ENCODE measurements at places on chromosomes 6 and 20.

DNA sequence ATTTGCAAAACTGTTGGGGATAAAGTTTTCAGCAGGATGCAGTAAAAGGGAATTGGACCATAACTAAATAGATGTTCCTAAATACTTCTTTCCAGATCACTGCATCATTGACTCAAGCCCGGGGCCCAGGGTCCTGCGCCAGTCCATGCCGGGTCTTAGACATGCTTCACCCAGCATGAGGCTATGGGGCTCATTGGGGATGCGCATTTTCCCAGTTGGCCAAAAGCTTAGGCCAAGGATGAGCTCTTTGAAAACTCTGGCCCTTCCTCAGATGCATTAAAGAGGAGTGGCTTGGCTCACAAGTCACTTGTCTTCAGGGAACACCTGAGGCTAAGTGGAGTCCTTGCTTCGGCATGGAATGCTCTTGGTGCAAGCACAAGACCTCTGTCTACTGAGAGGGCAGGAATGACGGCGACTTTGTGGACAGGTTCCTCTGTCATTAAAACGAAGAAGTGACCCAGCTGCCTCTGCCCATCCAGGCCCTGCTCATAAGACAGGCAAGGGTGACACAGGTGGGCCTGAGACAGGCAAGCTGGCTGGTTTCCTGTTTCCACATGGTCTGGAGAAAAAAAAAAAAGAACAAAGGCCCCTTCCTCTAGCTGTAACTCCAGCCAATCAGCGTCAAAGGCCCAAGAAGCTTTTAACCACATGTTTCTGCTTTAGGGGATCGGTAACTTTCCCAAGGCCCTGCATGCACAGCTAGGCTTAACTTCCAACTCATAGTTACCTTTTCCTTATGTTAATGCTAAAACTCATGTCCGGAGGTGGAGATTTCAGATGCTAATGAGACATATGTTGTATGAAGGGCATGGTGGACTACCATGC lies 81.4 kb upstream of the CDH4 start:
- DNase-seq: no peak

DNA sequence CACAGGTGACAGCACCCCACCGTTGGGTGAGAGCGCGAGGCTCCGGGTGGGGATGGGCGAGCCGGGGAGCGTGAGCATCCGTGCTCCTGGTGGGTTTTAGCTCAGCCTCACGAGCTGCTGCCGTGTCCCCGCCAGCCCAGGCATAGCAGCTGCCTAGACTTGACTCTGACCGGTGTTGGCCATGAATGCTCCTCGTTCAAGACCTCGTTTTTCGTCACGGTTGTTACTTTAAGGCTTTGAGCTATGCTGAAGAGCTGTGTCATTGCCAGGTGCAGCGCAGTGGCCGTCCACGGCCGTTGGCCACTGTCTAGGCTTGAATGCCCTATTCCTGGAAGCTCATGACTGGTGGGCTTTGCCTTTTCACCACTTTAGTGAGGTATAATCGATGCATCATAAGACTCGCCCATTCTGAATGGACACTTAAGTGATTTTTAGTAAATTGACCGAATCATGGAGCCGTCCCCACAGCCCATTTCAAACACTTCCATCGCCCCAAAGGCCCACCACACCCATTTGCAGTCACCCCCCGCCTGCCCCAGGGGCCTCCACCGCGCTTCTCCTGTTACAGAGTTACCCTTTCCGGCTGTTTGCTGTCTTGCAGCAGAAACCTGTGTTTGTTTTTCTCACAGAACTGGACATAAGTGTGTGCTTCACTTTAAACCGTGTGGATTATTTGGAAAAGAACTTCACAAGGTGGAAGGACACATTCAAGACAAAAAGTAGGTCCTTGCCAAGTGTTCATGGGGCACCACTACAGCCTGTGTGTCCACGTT lies 21.4 kb upstream of the ADRM1 start:
- no peak for DNase-seq

- no peak for DNase-seq
These were observed 48.2 kb downstream of the RBM38 start for GRCh38 chr20:57439432-57439831.

GRCh38 chr20:21557241-21558020 lies 43.6 kb upstream of the NKX2-2 start:
- DNase-seq: no peak

DNA sequence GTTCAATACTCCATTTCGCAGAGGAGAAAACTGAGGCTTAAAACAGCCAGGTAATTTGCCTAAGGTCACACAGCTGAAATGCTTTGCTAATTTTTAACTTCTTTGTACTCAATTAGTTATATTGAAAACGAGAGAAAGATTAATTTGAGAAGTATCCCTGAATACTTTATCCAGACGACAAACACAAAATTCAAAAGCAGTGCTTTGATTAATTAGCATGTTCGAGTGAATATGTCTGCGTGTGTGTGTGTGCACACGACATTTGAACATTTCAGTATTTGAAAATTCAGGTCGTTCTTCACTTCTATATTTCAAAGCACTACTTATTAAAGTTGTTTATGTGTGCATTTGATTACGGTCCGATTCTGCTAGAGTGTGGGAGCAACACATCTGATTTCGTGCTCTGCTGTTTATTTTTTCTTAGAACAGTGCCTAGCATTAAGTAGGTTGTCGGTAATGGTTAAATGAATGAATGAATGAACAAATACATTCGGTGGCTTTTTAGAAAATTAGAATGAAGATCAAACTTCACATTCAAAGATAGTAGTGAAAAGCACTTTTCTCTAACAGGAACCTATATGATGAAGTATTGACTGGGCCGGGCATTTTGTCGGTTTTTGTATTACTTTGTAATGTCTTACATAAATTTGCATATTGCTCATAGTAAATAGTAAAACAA lies 36.9 kb upstream of the SYNCRIP start:
- no peak for DNase-seq

GRCh38 chr6:169618526-169619490 lies 83.0 kb downstream of the WDR27 start:
- DNase-seq: no peak

- DNase-seq: no peak
These were observed 566.4 kb upstream of the MAN1A1 start for GRCh38 chr6:119915971-119916370.

DNA sequence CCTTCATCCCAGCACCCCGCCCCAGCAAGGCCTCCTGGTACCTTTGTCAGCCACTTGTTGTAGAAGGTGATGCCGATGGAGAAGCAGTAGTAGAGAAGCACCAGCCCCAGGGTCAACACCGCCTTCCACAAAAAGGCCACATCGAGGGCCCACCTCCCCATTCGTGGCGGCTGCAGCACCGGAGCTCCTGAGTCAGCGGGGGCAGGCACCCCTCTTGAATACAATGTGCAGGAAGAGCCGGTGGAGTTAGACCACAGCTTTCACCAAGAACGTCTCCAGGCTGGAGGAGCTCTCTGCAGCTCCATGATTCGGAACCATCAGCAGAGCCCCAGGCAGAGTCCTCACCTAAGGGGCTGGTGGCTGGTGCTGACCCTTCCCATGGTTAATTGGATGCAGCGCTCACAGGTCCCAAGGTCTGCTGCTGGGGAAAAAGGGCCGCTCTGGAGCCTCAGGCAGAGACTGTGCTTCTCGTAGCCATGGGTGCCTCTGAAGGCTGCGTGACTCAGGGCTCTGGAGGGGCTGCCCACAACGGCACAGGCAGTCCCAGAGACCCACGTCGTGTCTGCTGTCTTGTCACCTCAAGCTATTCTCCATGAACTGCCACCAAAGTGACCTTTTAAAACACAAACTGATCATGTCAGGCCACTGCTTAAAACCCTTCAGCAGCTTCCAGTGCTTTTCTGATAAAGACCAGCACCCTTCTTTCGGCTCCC lies 47.9 kb downstream of the ELMO2 start:
- no peak for DNase-seq

DNA sequence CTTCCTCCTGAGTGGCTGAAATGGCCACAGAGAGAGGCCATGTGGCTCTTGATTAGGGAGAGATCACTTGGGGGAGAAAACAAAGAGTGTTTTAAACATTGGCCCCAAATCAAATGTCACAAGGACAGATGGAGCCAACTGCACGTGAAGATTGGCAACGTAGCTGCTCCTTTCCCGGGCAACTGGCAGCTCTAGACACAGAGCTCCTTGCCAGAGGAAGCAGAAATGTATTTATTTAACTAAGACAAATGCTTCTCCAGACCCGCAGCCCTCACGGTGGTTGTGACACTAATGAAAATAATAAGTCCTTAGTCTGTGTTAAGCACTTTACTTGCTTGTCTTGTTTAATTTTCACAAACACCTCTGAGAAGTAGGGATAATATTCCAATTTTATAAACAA lies 49.6 kb upstream of the DSN1 start:
- DNase-seq: no peak

DNA sequence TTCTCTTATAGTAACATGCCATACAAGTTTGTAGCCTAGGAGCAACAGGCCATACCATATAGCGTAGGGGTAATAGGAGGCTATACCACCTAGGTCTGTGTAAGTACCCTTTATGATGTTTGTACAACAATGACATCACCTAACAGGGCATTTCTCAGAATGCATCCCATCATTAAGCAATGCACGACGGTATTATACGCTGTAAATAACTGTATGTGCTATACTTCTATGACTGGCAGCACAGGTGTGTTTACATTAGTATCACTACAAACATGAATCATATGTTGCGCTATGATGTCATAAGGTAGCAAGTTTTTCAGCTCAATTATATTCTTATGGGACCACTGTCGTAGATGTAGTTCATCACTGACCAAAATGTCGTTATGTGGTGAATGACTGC lies 31.0 kb downstream of the ADNP start:
- no peak for DNase-seq

DNA sequence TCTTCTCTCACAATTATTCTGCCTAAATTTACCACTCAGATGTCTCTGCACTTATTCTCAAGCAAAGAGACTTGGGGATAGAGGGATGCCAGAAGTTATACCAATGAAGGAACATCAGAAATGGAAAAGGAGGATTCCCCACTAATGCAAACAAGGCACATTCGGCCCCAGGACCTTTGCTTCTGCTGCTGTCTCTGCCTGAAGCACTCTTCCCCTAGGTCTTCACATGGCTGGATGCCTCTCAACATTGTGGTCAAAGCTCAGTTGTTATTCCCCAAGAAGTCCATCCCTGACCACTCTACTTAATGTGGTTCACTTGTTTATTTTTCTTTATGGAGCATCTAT lies 508.7 kb downstream of the DOK5 start:
- no peak for DNase-seq

DNA sequence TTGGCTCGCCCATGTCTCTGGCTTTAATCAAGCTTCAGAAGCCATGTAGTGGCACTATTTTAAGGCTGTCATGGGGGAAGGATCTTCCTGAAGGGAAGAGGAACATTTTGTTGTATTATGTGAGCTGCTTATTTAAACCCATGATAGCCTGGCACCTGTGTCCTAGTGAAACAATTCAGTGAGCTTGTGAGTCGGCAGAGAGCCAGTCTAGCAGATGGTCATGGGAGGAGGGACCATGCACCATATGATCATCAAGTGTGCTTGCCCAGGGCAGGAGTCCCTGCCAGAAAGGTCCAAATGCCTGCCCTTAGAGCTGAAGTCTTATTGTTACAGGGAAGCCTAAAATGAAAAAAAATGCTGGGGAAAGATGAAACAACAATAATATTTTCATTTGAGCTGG lies 132.9 kb downstream of the PRDM13 start:
- DNase-seq: no peak

DNA sequence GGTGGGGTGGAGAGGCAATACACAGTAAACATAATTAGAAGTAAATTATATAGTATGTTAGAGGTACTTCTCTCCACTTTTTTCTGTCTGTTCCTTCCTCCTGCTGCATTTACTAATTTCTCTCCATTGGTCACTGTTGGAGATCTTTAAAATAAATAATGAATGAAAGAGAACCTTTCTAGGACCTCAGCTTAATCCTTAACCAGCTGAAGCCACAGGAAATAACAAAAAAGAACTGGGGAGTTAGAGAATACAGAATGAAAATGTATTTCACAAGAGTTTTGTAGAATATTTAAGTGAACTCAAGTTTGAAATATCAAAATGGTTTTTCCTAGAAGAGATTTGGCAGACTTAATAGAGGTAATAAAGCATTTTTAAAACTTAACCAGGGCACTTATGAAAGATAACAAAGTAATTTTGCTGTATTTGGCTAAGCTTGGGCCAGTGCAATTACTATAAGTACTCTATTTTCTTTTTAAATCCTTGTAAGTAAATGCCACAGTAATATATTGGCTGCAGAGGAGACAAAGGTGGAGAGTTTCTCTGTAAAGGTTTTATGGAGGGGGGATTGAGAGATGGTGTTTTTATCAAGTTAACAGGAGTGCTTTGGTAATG lies 405.0 kb downstream of the CDKAL1 start:
- DNase-seq: no peak

- no peak for DNase-seq
These were observed 14.6 kb upstream of the MEI4 start for GRCh38 chr6:77638129-77638830.

- DNase-seq: no peak
These were observed 258.5 kb downstream of the KIF16B start for GRCh38 chr20:16314748-16315159.

- DNase-seq: no peak
These were observed 142.7 kb downstream of the ARID1B start for GRCh38 chr6:156919814-156920369.

GRCh38 chr6:109039795-109040194 lies 54.9 kb downstream of the SESN1 start:
- no peak for DNase-seq

- DNase-seq: no peak
These were observed 111.2 kb downstream of the TAF4 start for GRCh38 chr20:61954276-61955021.

GRCh38 chr20:44461142-44461802 lies 14.4 kb upstream of the TTPAL start:
- DNase-seq: no peak

GRCh38 chr6:101608703-101609102 lies 215.2 kb downstream of the GRIK2 start:
- no peak for DNase-seq

- DNase-seq: no peak
These were observed 142.2 kb downstream of the NFATC2 start for GRCh38 chr20:51400051-51400926.

GRCh38 chr6:42093582-42094329 lies 43.4 kb downstream of the TAF8 start:
- DNase-seq: no peak

DNA sequence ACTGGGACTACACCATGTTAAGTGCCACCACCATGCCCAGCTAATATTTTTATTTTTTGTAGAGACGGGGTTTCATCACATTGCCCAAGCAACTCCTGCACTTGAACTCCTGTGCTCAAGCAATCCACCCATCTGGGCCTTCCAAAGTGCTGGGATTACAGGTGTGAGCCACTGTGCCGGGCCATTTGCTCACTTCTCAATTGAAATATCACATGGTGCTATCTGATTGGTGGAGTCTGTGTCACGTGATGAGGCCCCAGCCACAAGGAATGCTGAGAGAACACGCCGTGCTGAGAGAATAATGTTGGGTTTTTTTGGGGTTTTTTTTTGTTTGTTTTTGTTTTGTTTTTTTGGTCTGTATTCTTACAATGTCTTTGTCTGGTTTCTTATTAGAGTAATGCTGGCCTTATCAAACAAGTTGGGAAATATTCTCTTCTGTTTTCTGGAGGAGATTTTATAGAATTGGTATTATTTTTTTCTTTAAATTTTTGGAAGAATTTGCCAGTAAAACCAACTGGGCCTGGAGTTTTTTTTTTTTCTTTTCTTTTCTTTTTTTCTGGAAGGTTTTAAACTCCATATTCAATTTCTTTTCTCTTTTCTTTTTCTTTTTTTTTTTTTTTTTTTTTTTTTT lies 183.2 kb upstream of the KCNG1 start:
- DNase-seq: no peak
